ENCODE measurements at places on chromosomes 4 and X.

GRCh38 chrX:21725916-21726315 lies 32.0 kb downstream of the SMPX start:
- DNase-seq, result no peak

DNA sequence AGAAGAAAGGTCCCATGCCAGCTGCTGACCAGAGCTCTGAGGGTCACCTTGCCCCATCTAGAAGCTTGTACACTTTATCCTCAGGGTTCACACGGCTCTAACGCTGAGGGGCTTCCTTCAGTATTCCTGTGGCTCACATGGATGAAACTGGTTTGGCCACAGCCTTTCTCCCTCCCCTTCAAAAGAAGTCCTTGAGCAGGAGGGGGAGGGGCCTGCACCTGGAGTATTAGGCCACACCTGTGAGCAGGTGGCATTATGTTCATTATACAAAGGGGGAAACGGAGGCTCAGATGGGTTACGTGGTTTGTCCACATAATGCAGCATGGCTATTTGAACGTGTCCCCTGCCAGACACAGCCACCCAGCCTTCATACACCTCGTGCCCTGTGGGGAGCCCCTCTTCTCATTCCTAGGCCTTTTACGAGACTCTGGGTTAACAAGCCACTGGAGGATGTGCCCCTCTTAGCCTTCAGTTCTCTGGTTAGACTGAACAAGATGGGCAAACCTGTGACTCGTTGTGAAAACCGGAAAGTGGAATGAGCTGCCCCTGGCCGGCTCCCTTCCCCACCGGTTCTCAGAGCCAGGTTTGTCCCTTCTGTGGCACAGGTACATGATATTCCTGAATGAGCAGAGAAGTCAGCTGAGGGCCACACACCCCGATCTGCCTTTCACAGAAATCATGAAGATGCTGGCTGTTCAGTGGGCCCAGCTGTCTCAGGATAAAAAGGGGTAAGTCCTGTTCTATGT lies 27.2 kb upstream of the JAKMIP1 start:
- no peak for DNase-seq

DNA sequence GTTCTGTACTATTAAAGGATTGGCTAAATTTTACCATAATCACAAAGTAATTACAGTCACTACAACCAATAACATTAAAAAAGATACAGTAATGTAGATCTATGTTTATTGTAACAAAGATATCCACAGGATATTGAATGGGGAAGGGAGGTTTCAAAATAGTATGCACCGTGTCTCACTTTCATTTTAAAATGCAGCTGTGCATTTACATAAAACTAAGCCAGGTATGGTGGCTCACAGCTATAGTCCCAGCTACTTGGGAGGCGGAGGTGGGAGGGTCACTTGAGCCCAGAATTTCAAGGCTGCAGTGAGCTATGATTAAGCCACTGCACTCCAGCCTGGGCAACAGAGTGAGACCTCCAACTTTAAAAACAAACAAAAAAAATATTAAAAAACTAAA lies 8.5 kb downstream of the SRP72 start:
- DNase-seq, result no peak

- no peak for DNase-seq
These were observed 18.4 kb upstream of the TRPC5OS start for GRCh38 chrX:111857534-111858060.

- no peak for DNase-seq
These were observed 17.8 kb upstream of the IDS start for GRCh38 chrX:149522916-149523315.

DNA sequence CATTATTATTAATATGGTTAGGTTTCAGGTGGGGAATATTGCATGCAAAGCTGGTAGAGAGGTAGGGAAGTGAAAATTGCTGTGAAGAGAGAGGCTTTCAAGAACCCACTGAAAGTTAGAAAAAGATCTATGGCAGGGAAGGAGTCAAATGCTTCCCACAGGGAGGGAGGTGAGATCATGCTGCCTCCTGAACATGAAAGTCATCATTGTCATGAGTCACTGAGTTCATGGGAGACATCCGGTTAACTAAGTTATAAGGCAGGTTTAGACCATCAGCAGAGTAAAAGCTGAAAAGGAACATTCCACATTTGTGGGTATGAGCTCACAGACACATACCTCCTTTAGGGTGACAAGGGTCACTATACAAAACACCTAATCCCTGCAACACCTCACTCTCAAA lies 16.2 kb downstream of the GATB start:
- no peak for DNase-seq

DNA sequence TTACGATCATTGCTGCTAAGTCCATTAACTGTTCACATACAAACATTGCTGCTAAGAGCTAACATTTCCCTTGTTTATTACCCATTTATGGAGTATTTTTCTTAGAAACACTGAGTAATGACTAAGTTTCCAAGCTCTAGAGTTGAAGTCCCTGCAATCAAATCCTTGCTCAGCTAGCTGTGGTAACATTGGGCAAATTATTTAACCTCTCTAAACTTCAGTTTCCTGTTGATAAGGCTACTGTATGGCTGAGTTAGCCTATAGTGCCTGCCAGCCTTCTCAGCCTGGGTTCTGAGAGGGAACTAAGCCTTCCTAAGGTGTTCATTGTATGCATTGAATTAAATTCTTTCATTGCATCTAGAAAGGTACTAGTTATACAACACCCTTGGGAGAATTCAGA lies 15.2 kb upstream of the SCOC start:
- no peak for DNase-seq

DNA sequence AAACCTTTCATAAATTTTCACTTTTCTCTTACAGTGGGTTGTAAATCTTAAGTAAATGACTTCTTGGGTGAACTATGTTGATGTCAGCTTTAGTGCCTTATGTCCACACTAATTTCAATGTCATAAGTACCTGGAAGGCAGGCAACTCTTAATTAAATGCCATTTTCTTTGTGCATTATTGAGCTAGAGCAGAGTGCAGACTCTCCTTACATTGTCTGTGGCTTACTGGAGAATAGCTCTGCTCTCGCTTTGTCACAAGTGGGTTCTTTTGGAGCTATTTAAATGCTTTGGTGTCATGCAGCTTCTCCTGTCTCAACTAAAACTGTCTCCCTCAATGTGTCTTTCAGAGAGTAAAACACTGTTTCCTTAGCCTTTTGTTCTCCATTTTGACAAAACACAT lies 411.6 kb downstream of the STIM2 start:
- no peak for DNase-seq

DNA sequence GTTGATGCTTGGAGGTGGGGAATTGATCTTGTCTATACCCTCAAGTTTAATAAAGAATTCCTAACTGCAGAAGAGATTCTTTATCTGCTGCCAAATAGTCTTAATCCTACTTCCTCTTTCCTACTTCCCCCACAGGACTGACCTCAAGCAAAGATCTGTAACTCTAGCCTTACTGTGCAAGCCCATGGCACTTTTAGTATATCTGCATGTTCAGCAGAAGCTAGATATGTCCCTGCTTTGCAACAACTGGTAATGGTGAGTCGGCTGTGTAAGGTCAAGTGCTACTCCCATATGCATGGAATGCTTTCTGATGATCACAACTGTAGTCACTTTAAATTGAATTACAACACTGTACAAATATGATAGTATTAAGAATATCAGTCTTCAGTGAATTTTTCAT lies 26.3 kb upstream of the PDS5A start:
- DNase-seq, result peak; percentile 65

- DNase-seq, result no peak
These were observed 419.5 kb downstream of the HNRNPD start for GRCh38 chr4:81954271-81954670.

DNA sequence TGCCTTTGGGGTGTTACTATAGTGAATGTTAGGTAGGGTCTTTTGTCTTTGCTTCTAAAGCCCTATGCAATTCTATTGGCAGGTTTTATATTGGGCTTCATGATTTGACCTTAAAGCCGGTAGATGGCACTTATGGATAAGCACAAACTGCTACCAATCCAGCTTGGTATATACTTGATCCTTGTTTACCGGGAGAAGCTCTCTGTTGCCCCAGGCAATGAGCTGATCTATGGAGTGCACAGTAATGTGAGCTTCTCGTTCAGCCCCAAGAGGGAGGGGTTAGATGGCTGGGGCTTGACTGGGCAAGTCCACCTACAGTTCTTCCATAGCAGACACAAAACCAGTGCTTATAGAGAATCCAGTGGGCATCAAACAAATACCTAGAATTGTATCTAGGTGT lies 287.2 kb upstream of the CT83 start:
- no peak for DNase-seq

GRCh38 chr4:110850461-110851442 lies 227.9 kb upstream of the PITX2 start:
- DNase-seq, result peak; percentile 10

DNA sequence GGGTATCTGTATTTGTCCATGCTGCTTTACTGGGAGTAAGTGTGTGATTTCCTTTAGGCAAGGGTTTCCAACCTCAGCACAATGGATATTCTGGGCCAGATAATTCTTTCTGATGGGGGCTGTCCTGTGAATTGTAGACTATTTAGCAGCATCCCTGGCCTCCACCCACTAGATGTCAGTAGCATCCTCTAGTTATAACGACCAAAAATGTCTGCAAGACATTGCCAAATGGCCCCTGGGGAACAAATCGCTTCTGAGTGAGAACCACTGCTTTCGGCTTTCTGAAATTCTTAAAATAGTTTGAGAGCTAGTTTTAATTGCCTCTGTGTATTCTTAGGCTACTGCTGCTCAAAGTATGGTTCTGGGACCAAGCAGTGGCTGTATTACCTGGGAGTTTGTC lies 81.2 kb upstream of the GPM6B start:
- DNase-seq, result peak; percentile 60

GRCh38 chrX:50495616-50496015 lies 25.0 kb upstream of the DGKK start:
- DNase-seq, result no peak

DNA sequence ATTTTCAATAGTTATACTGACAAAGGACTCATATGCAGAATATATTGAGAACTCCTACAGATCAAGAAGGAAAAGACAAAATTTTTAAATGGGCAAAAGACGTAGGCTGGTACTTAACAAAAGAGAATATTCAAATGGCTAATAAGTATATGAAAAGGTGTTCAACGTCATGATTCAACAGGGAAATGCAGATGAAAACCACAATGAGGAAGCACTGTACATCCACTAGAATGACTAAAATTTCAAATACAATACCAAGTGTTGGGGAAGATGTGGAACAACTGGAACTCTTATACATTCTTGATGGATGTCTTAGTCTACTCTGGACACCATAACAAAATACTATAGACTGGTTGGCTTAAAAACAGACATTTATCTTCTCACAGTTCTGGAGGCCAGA lies 1.3 kb upstream of the MRFAP1L1 start:
- DNase-seq, result no peak

DNA sequence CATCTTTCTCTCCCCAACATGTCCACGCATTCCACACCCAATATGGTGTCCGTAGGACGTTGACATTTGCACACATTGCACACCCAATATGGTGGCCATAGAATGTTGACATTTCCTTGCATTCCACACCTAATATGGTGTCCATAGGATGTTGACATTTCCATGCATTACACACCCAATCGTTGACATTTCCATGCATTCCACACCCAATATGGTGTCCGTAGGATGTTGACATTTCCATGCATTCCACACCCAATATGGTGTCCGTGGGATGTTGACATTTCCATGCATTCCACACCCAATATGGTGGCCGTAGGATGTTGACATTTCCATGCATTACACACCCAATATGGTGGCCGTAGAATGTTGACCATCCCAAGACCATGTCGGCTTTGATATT lies 88.4 kb upstream of the SHOX start:
- DNase-seq, result no peak

- DNase-seq, result no peak
These were observed 84.9 kb downstream of the ARHGAP6 start for GRCh38 chrX:11580789-11581188.

DNA sequence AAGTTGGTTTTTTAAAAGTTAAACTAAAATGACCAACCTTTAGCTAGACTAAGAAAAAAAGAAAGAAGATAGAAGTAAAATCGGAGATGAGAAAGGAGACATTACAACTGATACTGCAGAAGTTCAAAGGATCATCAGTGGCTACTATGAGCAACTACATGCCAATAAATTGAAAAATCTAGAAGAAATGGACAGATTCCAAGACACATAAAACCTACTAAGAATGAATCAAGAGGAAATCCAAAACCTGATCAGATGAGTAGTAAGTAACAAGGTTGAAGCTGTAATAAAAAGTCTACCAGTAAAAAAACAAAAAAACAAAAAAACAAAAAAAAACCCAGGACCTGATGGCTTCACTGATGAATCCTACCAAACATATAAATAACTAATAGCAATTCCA lies 16.1 kb downstream of the IQCM start:
- DNase-seq, result no peak

DNA sequence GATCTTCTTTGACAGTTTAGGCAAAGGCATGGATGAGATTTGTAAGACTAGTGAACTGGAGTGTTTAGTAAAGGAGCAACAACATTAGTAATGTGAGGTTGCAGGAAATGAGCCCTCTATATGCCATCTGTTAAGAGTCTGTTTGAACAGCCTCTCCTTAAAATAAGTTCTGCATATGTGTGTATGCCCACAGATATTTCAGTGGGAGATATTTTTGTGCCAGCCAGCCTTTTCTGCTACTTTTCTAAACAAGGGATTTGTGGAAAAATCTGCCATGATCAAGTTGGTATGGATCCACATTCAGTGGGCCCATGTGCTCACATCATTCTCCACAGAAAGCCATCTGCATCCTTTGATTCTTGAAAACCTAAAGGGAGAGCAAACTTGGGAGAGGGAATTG lies 237.7 kb downstream of the OPHN1 start:
- DNase-seq, result peak; percentile 10

DNA sequence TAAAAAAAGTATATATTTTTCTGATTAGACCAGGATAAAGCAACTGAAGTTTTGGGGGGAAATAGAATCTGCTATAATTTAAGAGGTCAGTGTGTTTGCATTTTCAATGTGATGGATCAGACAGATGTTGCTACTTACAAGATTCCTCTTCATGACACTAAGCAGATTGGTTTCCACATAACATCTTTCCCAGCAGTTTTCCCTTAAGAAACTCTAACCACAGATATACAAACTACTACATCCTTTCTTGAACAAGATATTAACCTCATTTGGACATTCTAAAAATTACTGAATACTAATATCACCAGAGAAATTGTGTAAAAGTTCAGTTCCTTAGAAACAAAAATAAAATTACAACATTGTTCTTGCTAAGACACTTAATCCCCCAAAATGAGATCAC lies 106.7 kb upstream of the GUCY1A1 start:
- no peak for DNase-seq

DNA sequence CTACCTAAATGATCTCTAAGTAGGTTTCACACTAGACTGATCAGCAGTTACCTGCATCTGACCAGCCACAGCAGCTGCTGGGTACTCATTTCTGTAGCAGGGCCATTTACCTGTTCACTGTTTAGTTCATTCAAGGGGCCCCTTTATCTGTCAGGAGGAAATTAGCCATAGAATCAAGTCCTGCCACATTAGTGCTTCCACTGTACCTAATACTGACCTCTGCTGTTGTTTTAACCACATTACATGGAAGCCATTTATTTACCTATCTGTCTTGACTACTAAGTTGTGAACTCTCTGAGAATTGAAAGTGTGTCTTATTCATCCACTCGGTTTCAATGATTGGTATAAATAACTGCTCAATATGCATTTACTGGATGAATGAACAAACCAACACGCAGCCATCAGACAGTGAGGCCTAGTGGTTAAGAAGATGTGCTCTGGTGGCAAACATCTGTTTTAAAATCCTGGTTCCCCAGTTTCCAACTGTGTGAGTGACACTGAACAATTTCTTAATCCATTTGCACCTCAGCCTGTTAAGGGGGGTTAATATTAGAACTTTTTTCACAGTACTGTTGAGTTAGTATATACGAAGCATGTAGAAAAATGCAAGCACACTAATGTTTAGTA lies 30.0 kb upstream of the ANXA5 start:
- DNase-seq, result peak; percentile 55

- no peak for DNase-seq
These were observed 60.8 kb upstream of the CT45A1 start for GRCh38 chrX:135652602-135653001.
